ENCODE measurements at places on chromosomes 6 and 20.

DNA sequence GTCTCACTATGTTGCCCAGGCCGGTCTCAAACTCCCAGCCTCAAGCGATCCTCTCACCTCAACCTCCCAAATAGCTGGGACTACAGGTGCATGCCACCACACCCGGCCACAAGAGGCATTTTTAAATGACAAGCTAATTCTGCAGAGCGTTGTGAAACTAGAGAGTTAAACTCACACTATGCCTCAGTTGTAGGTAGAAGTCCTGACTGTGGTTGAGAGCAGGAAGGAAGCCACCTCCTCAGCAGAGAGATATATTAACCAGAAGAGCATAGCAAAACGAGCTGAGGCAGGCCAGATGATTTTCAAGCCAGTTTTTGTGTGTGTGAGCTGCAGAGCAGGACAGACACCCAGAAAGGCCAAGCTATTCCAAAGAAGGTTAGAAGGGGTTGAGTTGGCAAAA lies 150.3 kb downstream of the MBOAT1 start:
- DNase-seq: no peak

DNA sequence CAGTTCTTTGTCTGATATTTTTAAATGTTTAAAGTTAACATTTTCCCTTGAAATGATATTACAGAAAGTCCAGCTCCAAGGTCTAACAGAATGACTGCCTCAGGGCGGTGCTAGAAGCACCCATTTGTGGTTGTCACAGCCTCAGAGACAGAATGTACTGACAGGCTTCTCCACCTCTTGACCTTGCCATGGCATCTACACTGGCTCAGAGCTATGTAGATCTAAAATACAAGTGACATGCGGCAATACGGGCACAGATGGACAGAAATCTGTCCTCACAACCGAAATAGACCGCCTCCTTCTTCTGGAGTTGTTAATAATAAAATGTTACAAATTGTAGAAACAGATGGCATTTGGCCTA lies 167.2 kb upstream of the THEMIS start:
- DNase-seq: no peak

DNA sequence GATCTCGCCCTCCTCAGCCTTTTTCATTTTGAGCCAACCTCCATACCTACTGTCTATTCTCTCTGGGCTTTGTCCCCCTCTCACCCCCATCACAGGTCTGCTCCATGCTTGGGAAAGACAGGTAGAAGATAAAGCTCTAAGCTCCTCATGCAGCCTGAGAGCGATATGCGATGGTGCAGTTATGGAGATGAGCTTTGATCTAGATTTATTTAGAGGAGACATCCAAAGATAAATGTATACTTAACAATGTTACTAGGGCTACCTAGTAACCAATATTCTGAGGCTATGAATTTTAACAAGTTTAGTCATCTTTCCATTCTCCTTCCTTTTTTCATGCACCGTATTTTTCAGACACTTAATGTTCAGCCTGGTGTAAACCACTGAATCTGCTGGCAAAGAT lies 95.3 kb downstream of the TRDN start:
- DNase-seq: no peak

- DNase-seq: no peak
Observed at GRCh38 chr20:63942250-63942951, 13.8 kb downstream of the UCKL1 start.

- DNase-seq: no peak
Observed at GRCh38 chr20:5342021-5342420, 25.3 kb upstream of the PROKR2 start.

DNA sequence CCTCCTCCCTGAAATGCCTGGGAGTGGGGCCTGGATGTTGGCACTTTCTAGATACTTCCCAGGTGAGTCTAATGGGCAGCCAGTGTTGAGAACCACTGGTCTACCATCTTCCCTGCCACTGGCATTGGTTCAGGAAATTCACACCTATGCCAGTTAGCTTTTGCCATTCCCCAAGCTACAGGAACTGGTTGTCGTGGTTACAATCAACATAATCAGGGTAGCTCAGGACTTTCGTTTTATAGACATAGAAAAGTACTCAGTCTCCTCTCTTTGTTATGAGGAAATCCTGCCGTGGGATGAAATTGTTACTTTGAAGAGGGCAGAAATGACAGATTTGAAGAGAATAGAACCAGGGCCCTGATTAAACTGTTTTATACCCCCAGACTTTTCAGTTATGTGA lies 127.9 kb upstream of the FOXO3 start:
- DNase-seq: no peak

DNA sequence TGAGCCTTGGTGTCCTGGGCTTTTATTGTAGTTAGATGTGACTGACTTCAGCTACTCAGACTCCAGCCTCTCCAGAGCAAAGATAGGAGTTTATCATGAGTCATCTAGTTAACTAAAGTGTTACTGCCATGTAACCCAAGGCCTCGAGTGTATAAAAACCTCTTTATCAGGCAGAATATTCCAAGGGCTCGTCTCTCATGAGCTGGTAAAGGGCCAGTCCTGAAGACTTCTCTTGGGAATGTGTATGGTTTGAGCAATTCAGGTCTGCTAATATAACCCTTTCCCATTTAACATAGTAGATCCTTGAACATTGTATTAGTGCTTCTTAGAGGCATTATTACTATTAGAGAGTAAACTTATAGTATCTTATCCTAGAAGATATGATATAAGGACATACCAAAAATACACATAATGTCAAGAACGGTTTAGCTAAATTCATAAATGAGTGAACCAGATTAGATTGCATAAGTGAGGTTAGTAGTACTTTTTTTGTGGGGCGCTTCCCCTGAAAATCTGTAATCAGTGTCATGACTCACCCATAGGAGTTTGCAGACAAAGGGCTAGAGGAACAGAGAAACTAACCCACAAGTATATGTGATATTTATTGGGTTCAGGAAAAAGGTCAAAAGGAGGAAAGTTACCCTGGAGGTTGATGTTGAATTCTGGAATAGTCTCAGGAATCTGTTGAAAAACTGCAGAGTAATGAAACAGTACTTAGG lies 16.0 kb downstream of the DSE start:
- DNase-seq: no peak

- DNase-seq: peak; percentile 67
Observed at GRCh38 chr6:85484948-85485347, 35.1 kb downstream of the NT5E start.

DNA sequence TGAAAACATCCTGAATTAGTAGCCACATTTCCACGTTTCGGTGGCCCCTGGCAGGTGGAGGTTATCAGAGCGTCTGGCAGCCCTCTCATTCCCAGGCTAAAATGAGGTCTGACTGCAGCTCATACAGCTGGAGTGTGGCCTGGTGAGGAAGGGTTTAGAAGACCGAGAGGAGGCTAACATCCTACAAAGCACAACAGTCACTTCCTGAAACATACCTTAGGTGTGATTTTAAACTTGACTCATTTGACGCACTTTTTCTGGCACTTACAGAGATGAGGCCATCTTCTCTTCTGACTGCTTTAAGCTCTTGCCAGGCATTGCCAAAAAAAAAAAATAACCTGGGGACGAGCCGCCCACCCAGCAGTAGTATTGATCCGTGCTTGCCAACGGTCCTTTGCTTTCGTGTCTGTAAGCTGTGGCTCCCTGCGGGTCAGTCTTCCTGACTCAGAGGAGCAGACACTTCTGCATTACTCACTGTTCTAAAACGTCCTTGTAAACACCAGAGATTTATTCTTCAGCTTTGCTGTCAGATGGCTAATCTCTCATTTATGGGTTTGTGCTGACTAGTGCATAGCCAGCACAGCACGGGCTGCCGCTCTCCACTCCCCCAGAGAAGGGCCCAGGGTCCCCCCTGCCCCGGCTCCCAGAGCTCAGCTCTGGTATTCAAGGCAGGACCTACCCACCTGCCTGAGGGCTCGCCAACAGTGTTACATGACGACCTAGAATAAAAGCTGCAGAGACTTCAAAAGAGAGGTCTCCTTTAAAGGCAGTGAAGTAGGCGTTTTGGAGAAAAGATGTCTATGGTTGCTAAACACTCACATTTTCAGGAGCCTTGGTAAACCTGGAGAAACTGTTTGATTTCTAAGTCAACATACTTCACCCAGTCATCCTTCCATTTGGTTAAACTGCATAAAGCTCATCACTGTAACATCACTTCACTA lies 78.5 kb upstream of the FRMD1 start:
- peak; percentile 92 for DNase-seq

- DNase-seq: no peak
Observed at GRCh38 chr6:21496196-21496595, 97.4 kb upstream of the SOX4 start.

- DNase-seq: no peak
Observed at GRCh38 chr6:21935561-21936028, 342.0 kb downstream of the SOX4 start.

DNA sequence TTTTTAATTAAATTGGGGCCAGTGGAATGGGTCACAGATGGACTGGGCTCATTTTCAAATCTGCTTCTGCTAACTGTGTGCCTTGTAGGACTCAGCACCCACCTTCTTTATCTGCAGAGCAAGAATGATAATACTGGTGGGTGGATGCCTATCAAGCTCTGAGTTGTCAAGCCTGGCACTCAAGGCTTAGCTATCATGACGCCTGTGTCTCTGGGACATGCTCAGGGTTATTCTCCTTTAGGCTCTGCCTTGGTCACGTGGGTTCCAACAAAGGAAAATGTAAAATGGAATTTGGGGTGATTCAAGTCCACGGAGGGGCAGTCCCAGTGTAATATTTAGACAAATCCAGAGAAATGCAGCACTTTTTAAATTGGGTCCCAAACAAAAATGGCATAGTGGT lies 202.3 kb downstream of the TSHZ2 start:
- DNase-seq: no peak

DNA sequence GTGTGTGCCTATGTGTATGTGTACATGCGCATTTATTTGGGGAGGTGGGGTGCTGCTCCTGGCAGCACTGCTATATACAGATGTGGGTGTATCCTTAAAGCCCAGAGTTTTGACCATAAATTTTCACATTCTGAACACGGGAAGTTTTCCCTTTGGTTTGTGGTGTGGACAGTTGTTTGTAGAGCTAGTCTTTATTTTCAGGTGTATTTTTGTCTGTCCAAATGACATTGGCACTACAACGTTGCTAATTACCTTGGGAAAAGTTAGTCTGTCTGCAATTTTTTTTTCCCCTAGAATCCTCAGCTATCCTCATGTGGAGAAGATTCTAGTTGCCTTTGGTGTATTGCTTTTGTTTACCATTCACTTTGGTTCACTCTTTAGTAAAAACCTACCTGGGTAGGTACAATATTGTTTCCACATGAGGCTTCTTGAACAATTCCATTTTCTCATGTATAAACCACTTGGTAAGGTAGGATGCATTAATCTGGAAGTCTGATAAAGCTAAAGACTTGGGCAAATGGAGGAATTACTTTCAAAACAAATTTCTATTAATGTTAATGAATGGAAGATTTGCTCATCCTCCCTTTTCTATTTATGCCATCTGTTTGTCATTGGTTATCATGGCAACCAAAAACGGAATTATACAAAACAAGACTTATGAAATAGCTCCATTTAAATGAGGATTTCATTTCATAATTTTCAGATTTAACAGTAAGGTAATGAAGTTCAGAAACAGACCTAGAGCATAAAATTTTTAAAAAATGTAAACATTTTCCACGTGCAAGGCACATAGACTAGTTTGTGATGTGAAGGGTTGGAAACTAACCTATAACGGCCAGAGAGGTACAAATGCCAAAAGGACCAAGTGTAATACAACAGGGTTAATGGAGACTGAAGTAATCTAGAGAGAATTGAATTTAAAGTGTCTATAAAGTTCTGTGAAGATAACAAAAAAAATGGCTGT lies 3.9 kb downstream of the CCN2 start:
- DNase-seq: no peak

DNA sequence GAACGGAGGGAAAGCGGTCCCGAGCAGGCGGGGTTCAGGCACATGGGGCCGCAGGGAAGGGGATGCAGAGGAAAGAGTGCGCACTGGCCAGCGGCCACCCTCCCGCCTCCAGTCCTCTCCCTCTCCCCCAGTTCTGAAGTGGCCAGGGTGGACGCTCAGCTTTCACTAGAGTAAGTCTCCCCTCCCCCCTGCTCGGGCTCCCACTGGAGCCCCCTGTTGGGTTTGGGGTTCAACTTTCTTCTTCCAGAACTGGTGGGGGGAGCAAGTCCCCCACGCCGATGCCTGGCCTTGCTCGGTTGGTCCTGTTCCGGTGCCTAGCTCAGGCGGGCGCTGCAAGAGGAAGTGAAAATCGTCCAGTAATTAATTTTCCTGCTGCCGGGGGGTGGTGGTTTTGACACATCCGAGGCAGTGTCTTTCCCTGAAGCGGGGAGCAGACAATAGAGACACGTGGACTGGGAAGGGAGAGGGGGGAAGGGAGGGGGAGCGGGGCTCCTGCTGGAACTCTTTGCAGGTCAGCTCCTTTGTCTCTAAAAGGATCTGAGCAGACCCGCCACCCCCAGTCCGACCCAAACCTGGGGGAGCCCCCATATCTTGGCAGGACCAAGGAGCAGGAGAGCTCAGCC lies 824 bp upstream of the SCRT2 start:
- DNase-seq: no peak

DNA sequence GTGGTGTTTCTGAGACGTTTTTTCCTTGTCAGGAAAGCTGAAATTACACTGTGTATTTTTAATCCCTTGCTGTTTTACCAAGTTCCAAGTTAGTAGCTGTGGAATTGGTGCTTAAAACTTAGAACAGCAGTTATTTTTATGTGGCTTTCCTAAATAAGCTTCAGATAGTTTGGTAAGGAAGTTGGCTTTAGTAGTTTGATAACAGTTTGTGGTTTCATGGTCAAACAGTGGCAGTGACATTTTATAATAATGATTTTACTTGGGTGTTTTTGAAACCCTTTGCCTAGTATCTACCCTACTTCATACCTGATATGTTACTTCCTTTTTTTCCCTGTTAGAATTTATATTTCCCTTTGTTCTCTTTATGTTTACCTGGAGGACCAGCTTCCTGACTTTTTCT lies 164.9 kb downstream of the JARID2 start:
- no peak for DNase-seq

DNA sequence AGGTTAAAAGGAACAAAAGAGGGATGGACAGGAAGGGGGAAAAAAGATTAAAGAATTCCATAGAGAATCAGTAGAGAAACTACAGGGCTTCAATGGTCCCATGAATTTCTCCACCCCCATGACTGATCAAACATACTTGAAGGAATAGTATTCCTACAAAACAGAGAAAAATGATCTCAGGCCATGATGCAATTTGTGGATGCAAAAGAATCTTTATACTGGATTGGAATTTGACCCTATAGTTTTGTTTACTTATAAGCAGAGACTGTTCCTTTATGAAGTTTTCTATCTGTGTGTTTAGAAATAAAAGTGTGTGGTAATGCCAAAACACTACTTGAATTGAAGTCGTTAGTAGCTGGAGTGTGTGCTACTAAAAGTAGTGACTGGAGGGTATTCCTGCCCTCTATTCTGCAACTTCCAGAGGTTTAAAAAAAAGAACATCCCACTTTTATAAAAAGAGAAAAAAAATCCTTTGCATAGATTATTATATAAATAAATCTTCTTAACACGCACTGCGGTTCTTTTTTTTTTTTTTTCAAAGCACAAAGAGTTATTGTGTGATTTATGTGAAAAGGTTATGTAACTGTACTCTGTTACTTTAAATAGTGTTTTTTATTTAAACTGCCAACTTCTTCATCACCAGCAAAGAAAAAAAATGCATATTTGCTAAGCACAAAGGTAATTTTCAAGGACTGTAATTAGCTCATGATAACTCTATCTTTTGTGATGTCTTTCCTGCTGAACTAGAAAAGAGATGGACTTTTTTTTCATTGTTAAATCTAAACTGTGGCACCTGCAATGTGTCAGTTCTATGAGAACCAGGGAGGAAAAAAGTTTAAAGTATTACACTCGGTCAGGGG lies 214.5 kb upstream of the CITED2 start:
- peak; percentile 36 for DNase-seq
